ENCODE measurements at places on chromosomes 3 and 15.
A peak's percentile ranks its signal among the peaks of the same experiment; 100 is the strongest.

- DNase-seq = no peak
Measured at GRCh38 chr3:11691767-11692531, 48.2 kb upstream of the VGLL4 start.

DNA sequence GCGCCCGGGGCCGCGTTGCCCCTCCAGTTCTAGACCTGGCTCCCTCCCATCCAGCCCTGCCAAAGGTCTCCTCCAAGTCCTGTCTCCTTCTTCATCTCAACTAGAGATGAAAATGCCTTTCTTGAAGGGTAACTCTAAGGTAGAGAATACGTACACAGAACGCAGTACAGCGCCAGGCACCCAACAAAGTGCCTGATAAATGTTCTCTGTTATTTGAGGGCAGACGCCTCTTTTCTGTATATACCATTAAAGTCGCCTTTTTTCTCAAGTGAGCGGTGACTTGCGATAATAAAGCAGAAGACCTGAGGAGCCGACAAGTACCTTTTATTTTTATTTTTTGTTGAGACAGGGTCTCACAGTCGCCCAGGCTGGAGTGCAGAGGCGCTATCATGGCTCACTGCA lies 809 bp downstream of the CRTAP start:
- DNase-seq = no peak

DNA sequence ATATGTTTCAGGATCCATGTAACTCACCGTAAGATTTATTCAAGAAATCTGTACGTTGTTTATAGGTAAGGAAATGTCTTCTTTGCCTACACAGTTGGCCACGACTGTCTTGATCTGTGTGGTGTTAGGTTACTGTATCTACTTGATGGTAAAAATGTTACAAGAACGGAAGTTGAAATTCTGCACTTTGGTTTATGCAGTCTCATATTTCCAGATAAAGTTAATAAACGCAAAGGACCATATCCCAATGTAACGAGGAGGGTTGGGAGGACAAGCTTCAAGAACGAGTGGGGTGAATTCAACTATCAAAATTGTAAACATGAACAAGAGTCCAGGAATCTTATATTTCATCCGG lies 1.0 kb downstream of the USF3 start:
- no peak for DNase-seq

DNA sequence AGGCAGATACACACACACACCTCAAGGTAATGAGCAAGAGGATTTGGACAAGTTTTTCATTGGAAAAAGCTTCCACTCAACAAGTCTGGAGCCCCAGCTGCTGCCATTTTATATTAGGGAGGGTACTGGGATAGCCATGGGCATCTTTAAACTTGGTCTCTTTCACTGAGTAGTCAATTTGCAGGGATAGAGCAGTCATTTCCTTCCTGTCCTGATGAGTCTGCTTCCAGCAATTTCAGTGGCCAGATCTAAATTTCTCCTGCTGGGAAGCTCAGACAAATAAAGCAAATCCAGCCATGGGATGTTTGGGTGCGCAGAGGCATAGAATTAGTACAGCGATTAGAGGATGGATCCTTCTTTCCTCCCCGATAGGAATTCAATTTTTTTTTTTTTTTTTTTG lies 874 bp upstream of the ERC2 start:
- no peak for DNase-seq

GRCh38 chr3:53253707-53254508 lies 1.9 kb downstream of the TKT start:
- no peak for DNase-seq

DNA sequence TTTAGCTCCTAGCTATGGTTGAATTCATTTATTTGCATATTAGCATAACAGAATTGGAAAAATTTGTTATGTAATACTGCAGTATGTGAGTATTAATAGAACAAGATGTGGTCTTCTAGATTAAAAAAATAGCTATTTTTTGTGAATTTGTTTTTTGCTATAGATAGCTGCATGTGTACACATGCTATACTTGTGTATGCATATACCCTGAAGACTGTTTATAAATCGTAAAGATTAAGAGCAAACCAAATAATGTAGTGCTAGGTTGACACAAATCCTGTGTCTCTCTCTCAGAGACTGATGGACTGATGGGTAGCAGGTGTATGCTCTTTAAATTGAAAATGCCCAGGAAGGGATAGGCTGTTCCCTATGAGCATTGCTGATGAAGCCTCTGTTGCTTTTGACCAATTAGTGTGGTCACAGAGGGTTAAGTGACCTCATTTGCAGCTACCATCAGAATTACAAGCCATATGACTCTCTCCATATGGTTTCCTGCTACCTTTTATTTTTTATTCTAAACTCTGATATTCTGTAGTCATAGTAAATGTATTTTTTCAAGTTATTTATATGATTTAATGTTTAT lies 9.0 kb downstream of the PLCL2 start:
- DNase-seq = peak; percentile 17

GRCh38 chr3:72161881-72162595 lies 377.1 kb upstream of the PROK2 start:
- DNase-seq = no peak

DNA sequence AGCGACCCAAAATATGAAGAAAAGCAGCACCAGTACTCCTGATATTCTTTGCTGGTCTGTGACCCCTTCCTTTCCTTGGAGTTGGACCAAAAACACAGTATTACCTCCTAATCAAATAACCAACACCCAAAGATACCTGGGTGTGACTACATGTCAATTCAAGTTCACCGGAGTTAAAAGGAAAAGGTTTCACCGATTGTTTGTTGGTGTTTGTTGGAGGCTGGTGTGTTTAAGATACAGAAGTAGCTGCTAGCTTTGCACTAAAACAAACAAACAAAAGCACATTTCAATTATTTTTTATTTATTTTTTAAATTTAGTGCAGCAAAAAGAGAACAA lies 81.5 kb downstream of the MYO1E start:
- peak; percentile 72 for DNase-seq

DNA sequence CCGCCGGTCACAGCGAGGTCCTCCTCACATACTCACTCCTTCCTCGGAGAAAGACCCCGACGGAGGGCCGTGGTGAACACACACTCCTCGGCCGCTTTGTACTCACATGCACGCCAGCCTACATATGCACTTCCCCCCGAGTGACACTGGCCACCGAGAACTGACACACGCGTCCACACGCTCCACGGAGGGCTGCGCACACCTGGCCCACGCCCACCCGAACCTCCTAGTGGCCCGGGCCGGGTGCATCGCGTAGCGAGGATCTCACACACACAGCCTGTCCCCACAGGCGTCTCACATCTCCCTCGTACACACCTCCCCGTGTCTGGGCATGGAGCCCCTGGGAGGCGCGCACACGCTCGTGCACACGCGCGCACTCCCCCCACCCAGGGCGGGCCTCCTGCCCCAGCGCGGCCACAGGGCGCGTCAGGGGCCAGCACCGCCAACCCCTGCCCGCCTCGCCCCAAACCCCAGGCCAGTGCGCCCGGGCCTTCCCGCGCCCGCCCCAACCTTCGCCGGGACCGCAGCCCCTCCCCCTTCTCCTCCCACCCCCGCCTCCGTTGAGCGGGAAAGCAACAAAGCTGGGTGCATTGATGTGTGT lies 411 bp upstream of the C3orf70 start:
- peak; percentile 50 for DNase-seq

DNA sequence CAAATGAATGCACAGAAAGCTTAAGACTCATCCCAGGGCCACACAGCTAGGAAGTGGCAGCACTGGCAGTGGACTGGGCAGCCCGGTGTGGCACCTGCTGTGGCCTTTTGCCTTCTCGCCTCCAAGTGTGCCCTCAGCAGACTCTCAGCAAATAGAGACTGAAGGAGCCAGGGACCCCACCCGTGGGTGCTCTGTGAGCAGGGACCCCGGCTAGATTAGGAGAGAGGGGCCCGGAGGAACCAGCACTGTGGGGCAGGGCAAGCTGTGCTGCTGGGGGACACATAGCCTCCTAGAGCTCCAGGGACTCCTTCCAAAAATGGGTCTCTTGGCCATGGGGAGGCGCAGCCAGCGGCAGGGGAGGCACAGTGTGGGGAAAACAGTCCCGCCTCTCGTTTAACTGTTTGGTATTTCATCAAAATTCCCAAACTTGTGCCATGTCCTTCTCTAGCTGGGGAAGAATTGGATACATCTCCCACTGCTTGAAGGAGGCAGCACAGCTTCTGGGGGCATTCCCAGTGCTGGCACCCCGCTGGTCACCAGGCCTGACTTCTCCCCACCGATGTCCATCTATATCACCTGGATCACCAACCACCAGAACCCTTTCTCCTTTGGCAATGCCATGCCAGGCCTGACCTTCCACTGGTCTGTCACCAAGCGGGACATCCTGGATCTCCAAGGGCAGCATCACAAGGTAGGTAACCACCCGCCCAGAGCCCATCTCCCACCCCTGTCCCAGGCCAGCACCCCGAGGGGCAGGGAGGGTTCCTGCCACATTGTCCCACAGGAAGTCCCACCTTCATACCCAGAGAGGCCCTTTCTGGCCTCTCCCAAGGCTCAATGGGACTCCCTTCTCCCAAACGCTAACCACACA lies 12.0 kb upstream of the TXNRD3 start:
- no peak for DNase-seq

- no peak for DNase-seq
Measured at GRCh38 chr15:67061811-67062368, 3.5 kb upstream of the SMAD3 start.

DNA sequence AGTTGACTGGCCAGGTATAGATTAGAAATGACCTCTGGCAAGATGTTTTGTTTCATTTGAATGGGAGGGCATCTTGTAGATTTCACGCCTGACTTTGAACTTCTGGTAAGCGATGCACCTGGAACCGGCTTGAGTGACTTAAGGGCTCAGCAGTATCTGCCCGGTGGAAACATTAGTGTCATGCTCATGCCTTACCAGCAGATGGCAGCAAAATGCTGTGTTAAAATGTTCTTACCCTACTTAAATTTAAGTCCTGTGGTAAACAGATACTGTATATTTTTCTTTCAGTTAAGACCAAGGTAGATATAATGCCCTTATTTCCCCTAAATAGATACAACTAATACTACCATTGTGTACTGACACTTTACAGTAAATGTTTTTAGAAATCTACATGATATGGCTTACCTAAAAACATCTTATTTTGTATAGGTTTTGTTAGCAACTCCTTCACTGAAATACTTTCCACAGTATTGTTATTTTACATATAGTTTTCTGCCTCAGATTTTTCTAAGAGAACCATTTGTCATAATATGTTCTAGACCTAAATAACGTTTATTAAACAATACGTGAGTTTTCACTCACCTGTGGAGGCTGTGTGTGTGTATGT lies 25.5 kb downstream of the ASB7 start:
- DNase-seq = peak; percentile 43

DNA sequence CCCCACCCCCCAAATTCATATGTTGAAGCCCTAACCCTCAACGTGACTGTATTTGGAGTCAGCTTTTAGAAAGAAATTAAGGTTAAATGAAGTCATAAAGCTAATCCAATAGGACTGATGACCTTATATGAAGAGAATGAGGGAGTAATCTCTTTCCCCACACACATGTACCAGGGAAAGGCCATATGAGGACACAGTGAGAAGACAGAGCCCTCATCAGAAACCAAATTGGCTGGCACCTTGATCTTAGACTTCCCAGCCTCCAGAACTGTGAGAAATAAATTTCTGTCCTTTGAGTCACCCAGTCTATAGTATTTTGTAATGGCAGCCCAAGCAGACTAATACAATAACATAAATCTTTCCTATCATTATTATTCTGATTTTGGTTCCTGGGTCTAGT lies 194.7 kb upstream of the NANOGP8 start:
- DNase-seq = no peak

- DNase-seq = no peak
Measured at GRCh38 chr15:52518487-52519371, 10.0 kb downstream of the MYO5A start.

DNA sequence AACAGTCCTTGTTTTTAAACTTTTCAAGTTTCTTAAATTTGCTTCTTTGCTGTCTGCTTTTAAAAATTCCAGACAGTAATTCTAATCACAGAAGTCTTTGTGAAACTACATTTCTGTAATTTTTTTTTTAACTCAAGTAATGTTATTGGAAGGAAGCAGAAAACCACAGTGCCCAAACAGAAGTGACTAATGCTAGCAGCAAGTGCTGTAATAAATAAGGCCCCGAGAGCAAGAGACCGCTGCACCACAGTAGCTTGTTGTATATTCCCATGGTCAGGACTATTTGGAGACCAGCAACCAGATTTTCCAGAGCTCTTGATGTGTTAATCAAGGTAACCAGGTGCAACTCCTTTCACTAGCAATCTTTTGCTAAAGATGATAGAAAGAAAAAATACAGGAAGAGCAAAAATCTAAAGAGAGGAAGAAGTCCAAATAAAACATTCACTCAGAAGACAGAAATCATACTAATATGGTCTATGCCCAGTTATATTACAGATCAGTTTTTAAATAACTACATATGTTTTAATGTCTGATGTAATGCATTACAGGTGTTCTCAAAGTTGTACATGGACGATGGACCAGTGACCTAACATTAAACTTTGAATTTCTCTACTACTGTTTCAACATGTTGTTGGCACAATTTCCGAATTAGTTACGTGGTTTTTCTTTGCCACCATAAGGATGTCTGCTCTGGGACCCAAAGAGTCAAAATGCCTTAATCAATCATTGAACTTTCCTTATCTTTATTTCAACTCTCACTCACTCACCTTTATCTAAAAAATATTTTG lies 36.4 kb downstream of the WWTR1 start:
- DNase-seq = no peak

DNA sequence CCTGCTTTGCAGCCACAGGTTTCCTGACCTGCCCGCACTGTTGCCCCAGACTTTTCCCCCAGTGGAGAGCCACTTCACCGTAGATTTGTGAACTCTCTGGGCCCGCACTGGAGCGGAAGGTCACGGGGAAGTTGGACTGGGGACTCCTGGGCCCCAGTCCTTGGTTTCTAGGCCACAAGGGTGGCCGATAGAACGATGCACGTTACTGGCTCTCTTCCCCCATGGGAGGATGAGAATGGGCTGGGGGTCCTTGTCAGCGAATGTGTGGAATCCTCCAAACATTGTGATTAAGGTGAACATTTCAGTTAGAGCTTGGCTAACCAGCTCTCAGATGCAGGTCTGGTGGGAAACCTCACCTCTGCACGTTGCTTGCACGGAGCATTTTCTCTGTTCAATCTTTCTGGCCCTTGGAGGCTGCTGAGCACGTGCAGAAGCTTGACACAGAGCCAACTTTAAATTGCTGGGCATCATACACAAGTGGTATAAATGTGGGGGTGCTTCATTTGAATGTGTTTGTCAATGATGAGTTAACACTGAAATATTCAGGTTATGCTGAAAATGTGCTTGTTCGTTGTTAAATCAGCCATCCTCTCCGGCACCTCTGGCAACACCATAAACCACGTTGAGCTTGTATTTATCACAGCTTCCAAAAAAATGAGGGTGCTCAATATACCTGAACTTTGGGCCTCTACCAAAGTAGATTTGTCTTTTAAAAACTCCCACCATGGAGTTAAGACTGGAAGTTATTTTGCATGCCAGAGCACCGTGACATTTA lies 976 bp downstream of the DIS3L start:
- DNase-seq = peak; percentile 55

GRCh38 chr3:184556582-184557347 lies 4.8 kb upstream of the EPHB3 start:
- DNase-seq = no peak

- no peak for DNase-seq
Measured at GRCh38 chr15:66850996-66851310, 148.9 kb downstream of the SMAD6 start.

GRCh38 chr15:43483297-43484128 lies 9.4 kb downstream of the TP53BP1 start:
- no peak for DNase-seq

Data from NCI-H526 (cell line).